Fibroblast of skin of back (primary cell): ENCODE measurements at places on chromosomes 2 and 18.
A peak's percentile ranks its signal among the peaks of the same experiment; 100 is the strongest.

DNA sequence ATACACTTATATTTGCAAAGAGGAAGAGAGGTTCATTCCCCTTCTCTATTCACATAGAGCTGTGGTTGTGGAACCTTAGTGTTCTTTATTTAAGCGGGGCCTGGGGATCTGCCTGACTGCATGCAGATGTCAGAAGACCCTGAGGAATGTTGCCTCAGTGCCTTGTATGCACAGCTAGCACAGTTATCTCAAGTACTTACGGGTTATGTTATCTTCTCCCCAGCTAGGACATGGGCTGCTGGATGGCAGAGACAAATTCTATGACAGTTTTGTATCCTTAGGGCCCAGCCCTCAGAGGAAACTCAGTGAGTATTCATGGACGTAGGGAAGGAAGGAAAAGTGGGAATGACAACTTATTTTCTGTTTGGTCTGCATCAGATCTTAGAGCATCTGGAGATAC lies 37.7 kb upstream of the RTN4 start:
- no peak for DNase-seq

- no peak for DNase-seq
Measured at GRCh38 chr2:9539531-9539930, 16.1 kb downstream of the ADAM17 start.

DNA sequence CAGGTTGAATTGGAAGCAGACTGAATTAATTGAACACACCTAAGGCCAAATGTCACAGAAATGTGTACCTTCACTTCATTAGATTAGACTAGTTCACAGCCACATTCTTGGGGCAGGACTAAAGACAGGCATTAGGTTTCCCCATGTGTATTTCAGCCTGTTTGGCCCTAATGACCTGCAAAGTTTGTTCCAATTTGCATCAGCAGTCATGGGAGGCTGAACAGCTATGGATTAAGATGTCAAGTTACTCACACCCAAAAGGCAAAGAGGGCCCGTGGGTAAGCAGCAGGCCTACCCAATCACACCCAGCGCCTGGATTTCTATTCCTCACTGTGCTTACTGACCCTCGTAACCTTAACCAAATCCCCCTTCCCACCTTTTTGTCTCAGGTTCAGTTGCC lies 99.6 kb upstream of the RIOK3 start:
- no peak for DNase-seq

GRCh38 chr2:216139884-216140283 lies 30.7 kb downstream of the XRCC5 start:
- no peak for DNase-seq

DNA sequence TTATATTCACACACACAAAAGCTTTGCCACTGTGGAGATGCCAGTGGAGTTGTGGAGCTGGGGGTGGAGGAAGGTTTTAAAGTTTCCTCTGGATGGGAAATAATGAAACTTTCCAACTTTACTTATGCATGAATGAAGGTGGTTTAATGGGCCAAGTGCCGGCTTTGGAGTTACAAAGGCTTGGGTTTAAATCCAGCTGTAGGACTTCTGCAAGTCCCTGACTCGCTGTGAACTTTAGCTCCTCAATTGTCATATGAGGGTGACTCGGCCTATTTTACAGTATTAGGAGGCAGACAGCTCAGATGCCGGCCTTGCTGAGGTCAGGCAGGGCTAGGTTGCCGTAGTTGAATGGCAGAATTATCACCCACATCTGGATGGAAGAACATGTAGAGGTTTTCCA lies 415.8 kb upstream of the TRIB2 start:
- DNase-seq = no peak

- DNase-seq = no peak
Measured at GRCh38 chr2:68246396-68246795, 5.9 kb downstream of the PPP3R1 start.

DNA sequence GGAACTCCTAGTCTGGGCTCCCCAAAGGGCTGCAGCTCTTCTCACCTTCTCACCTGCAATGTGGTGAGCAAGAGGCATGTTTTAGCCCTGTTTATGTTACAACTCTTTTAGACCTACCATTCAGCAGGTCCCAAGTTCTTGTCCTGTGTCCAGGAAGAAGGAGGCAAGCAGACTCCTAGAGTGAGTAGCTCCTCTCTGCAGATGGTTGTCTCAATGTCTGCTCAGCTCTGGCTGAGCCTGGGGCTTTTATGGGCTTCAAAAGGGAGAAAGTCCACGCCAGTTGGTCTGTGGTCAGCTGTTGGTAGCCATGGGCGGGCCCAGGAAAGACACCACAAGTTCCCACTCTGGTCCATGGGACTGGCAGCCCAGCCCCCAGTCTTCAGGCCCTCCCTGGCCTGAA lies 148.1 kb upstream of the HS6ST1 start:
- DNase-seq = no peak

DNA sequence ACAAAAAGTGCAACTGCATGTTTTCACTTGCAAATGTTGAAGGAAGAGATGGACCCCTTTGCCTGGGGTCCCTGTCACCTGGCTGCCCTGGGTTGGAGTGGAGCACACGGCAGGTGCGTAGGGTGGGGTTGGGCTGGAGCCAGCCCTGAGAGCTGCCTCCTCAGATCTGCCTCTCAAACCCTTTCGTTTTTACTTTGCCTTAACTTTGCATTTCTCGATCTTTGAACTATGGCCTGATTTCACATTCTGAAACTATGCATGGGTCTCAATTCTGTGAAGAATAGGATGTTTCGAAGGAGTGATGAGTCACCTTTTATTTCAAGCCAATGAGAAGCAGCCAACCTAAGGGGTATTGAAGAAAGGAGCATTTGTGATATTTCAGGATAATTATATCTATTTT lies 132.8 kb downstream of the ACOXL start:
- DNase-seq = no peak

DNA sequence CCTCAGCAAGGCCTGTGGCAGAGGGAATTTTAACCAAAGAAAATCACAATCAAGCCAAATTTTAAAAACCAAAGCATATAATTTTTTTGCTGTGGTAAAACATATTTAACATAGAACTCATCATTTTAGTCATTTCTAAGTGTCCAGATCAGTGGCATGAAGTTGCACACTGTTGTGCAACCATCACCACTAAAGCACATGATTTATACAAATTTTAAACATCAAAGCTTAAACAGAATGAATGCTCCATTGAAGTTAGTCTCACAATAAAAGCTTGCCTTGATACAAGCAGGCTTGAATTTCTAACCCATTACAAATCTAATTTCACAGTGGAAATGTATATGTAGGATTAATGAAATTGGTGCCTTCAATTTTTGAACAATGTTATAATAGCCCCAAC lies 31.2 kb downstream of the FTCDNL1 start:
- DNase-seq = no peak

DNA sequence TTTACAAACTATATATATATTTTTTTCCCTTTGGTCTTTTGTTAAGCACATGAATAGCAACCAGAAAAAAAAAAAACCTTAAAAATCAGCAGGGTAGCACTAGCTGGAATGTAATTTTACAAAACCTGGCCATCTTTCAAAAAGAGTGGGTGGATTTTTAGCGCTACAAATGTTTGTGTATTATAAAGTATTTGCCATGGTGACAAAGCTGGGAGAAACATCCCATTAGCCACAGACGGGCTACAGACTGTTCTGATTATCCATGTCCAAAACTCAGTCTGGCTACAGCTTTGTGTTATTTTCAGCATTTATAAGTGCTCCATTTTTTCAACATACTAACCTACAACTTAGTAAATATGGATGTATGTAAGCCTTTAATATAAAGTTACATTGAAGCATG lies 249.5 kb upstream of the TANK start:
- DNase-seq = peak; percentile 79

DNA sequence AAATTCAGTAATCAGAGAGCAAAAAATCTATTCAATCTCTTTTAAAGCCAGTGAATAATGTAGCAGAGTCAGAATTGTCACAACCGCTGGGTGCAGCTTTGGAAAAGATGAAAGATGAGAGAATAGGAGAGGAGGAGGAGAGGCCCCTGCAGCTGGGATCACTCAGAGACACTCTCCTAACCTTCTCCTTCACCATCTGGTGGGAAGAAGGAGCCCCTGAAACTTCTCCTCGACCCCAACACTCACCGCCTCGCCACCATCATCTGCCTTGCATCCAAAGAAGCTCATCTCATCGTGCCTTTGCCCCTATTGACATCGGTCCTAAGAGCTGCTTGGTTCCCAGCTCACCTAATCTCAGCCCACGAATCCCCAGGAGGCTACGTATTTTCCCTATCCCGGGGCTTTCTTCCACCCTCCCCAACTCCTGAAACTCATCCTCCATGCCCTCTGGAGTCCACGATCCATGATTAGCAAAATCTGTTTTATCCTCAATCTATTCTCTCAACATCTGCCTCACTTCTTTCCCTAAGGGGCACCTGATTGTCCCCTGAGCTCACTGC lies 58.5 kb downstream of the PKDCC start:
- DNase-seq = no peak

DNA sequence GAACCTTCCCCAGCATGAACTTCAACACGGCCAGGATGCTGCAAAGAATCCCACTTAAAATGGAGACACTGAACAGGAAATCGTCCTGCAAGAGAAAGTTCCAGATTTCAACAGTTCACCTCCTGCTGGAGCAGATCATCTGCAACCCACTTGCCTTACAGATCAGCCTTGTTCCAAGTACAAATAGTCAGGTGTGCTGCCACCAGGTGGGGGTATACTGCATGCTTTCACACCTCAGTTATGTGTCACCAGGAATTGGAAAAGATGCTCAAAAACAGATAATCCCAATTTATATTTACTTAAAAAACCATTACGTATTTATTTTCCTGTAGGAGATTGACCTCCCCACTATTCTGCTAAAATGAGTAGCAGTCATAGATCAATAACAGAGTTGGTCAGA lies 212.3 kb downstream of the MGAT5 start:
- DNase-seq = peak; percentile 4

DNA sequence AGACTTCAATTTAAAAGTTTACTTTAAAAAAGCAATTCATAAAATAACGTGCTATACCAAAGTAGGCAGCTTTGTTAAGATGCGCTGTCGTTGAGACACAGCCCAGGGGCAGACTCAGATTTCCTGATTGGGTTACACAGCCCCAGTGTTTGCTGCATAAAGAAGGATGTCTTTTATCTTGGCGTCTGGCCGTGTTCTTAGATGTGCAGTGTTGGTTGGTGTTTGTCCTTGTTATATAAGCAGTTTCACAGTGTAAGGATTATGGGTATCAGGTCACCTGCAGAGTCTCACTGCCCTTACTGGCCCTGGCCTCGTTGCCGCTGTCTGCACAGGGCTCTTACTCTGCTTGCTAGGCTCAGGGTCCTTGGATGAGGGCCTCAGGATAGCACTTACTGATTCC lies 108.5 kb downstream of the WDSUB1 start:
- DNase-seq = no peak

DNA sequence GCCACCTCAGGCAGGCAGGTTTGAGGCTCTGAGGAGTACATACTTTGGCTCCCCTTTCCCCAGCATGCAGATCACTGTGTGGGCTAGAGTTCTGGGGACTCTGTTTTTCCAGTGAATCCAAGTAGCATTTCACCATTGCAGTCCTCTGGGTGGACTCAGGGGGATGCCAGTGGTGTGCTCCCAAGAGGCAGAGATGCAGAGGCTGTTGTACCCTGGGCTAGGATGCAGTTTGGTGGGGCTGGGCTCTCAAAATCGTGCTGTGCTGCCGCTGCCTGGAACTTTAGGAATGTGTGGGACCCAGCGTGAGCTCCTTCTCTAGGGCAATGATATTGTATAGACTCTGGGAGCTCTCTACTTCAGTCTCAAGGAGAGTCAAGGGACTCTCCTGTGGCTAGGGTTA lies 104.9 kb downstream of the MYO3B start:
- no peak for DNase-seq

- DNase-seq = no peak
Measured at GRCh38 chr2:17302281-17302680, 216.0 kb downstream of the RAD51AP2 start.

DNA sequence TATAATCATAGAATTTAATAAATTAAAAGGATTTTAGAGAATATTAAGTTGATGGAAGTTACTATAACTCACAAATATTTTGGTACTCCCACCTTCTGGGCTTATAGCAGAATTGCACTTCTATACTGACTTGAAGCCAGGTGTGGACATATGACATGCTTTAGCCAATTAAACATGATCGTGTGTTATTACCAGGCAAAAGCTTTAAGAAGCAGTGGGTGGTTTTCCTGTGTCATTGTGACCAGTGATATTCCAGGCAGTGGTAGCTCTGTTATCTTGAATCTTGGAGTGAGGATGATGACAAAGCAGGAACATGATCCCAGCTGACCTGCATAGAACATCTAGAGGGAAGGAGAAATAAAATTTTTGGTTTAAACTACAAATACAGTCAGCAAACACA lies 370.9 kb upstream of the ZEB2 start:
- peak; percentile 46 for DNase-seq

GRCh38 chr18:69447886-69448285 lies 47.2 kb downstream of the DOK6 start:
- no peak for DNase-seq

DNA sequence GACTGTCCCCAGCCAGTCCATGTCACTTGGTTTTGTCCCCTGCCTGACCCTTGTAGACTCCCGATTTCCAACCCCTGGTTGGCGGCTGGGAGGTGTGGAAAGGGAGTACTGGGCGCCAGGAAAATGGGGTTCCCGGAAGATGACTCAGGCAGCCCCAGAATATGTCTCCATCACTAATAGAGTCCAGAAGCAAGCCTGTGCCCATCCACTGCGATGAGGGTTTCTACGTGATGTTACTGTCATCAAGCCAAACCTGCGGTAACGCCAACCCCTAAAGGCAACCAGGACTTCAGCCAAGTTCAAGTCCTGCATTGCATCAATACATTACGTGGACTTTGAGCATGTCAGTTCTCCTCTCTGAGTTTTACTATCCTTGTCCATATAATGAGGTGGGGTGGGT lies 62.0 kb upstream of the TAF1B start:
- no peak for DNase-seq

GRCh38 chr2:238638982-238639628 lies 208.8 kb upstream of the TWIST2 start:
- DNase-seq = no peak

- no peak for DNase-seq
Measured at GRCh38 chr2:186691231-186691630, 2.6 kb upstream of the FAM171B start.

GRCh38 chr18:26004832-26005231 lies 85.6 kb downstream of the SS18 start:
- no peak for DNase-seq
